ENCODE measurements at places on chromosomes 2 and 18.

DNA sequence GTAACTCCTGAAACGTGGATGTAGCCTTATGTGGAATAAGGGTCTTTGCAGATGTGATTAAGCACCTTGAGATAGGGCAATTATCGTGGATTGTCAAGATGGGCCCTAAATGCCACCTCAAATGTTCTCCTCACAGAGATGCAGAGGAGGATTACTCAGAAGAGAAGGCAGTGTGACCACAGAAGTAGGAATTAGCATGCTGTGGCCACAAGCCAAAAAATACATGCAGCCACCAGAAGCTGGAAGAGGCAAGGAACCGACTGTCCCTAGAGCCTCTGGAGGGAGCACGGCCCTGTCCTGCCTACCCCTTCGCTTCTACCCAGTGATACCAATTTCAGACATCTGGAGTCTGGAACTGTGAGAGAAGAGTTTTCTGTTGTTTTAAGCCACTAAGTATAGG is 47.3 kb upstream of the MGAT5 start:
- DNase-seq, result no peak

DNA sequence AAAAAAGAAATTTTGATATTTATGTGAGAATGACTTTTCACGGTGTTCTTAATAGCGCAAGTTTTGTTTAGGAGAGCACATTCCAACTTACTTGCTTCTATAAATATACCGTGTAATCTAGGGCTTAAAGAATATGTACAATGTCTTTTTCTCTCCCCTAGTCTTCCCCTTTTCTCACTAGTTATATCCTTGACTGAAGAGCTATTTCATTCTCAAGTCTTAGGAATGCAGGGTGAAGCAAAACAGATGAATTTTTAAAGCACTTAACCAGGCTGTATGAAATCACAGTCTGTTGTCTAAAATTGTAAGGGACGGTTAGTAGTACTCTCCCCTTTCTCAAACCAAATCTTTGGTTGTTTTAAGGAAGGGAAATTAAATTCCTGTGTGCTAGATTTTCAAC is 29.6 kb upstream of the SLC30A6 start:
- DNase-seq, result no peak

DNA sequence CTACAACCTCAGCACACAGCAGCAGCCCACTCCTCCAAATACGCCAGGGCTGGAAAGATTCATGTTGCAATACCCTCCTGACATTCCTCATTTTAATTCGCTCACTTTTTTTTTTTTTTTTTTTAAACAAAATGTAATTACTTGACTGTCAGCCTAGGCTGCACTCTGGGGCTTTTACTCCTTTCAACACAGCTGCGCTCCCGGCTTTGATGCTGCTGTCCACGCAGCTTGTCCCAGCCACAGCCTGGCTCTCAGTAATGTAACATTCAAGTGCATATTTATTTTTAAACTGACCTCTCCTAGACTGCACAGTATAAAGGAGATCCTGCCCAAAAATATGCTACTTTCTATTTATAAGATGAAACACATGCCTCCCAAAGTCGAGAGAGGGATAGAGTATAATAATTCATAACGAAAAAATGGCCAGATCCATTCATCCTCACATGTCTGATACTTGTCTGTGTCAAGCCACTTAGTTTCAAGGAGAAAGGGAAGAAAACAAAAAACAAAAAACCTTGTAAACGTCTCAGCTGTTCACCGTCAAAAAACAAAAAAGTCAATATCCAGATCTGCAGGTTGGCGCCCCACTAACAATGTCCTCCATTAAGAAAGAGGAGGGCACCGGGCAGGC is 949 bp downstream of the CDC42EP3 start:
- no peak for DNase-seq

GRCh38 chr18:10916865-10917264 is 232.5 kb downstream of the PIEZO2 start:
- DNase-seq, result no peak

DNA sequence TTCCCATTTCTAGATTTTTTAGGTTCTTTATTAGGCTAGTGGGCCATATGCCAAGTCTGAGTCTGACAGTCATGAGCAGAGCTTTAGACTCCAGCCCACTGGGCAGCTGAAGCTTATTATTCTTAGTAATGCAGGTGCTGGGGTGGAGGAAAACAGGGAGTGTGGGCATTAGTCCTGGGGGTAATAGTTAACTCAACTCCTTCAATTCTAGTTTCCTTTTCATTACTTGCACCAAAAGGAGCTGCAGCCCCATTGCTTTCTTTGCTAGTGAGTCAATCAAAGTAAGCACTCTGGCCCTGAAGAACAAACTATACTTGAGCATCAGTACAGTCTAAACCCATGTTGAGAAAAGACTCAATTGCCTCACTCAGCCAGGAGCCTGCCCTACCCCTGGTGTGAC is 35.5 kb downstream of the ICOS start:
- DNase-seq, result no peak

DNA sequence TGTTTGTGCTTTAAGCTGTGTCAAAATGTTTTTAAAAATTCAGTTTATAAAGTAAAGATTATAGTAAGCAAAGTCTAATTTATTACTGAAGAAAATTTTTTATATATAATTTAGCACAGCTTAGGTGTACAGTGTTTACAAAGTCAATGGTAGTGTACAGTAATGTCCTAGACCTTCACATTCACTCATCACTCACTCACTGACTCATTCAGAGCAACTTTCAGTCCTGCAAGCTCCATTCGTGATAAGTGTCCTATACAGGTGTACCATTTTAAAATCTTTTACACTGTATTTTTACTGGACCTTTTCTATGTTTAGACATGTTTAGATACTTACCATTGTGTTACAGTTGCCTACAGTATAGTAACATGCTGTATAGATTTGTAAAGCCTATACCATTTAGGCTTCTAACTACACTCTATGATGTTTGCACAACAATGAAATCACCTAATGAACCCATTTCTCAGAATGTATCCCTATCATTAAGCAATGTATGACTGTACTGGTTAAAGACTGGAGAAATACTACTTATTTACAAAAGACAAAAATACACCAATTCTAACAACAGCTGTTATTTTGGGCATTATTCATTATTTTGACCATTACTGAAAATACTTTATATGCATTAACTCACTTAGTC is 95.1 kb downstream of the STRN start:
- no peak for DNase-seq

DNA sequence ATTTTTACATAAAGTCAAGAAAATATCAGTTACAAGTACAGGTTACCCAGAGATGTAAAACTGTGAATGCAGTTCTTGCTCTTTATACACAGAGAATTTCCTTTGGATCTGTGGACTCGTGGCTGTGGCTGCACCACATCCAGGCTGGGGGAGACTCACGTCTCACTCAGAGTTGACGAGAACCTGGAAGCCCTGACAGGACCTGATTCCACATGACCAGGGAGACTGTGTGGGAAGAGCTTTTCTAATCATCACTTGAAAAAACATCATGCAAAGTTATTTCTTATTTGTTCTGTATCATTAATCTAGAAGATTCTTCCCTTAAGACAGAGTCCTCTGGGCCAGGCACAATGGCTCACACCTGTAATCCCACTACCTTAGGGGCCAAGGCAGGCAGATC is 1159.0 kb downstream of the RPIA start:
- no peak for DNase-seq

DNA sequence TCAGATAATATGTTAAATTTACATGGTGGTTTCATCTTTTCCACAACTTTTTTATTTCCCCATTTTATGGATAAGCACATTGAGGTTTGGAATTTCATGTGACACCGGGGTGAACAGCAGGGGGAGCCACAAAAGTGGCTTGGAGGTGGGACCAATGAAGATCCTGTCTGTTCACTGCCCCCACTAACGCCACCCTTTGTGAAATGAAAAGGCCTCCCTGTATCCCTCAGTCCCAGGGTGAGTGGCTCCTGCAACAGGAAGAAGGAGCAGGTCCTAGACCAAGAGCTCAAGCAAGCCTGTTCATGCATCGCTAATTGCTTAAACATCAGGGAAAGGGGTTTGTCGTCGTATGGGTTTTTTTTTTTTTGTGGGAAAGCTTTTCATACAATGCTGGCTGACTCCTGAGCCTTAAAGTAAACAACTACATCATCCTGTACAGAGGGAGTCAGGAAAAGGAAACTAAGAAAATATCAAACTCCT is 267.8 kb upstream of the EPAS1 start:
- no peak for DNase-seq

DNA sequence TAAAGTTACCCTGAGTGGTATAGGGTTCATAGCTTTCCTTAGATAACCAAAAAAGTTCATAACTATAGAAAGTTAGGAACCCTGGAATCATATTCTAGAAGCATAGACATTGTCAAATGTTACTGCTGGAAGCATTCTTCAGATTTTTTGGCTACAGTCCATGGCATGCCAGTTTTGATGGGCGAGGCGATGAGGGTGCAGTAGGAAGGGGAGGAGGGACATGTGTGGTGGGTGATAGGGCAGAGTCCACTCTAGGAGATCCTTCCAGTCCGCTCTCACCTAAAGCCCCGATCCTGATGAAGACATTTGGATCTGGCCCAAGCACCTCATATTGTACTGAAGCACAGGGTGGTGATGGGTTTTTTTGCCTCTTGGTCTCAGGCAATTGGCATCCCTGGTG is 91.8 kb downstream of the HRH4 start:
- DNase-seq, result no peak

- peak; percentile 25 for DNase-seq
Observed at GRCh38 chr2:230694241-230694640, 18.4 kb upstream of the CAB39 start.

- DNase-seq, result no peak
Observed at GRCh38 chr2:65329525-65329924, 101.9 kb downstream of the ACTR2 start.

- DNase-seq, result no peak
Observed at GRCh38 chr2:126467367-126468054, 188.4 kb upstream of the GYPC start.

GRCh38 chr2:37713258-37713700 is 41.8 kb upstream of the CDC42EP3 start:
- DNase-seq, result peak; percentile 27

DNA sequence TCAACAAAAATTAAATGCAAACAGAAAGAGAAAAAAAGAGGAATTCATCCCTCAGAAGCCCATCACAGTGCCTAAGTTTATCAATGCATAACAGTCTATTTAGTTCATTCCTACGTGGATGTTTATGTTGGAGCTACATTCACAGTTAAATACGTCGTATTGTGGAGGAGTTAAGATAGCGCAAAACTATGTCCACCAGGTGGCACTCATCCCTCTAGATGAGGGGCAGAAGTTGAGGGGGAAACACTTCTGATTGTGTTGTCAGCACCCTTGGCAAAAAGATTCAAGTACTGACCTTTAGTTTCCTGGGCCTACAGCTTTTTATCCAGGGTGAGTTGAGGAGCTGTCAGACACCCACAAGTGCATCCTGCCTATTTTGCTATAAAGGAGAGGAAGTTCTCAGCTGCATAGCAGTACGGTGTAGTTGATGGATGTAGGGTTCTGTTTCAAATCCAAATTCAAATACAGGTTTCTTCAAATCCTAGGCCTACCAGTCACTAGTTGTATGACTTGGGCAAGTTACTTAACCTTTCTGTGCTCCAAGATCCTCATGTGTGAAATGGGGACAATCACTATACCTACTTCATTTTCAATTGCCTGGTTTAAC is 26.8 kb upstream of the MYO1B start:
- DNase-seq, result peak; percentile 77

GRCh38 chr2:883260-883802 is 67.3 kb upstream of the SNTG2 start:
- DNase-seq, result no peak

DNA sequence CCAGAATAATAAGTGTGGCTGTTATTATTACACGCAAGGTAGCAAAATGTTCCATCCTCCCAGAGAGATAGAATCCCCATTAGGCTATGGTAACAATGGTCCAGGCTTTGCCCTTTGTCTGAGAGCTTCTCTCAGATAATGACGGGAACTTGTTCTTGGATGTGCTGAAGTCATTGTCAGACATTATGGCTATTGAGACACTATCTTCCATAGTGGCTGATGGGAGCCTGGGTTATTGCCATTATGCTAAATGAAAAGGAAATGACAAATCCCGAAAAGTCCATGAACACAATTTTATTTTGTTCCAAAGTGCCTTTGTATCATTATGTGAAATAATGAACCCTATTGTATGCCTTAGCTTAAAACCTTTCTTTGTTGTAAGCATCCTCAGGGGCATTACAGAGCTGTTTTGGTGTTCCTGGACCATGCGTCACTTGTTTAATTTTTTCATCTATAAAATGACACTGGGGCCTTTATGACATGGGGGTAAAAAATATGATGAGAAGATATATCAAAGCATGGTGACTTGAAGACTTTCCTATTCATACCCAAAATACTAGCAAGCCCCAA is 218.5 kb downstream of the KCNS3 start:
- no peak for DNase-seq

DNA sequence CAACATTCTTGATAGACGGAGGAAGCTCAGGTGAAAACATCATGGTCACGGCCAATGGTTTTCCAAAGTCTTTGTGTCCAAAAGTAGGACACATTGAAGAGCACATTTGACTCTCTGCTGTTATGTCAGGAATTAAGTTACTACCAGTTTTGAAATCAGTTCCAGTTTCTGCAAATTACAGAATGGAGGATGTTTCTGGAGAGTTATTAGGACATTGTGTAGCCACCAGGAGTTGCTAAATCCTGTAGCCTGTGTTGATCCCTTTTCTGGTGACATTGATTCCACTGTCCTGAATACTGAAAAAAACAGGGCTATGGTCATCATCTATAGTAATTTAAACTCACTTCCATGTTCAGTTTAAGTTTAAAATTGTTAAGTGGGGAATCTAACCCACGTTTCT is 15.3 kb downstream of the UPP2 start:
- DNase-seq, result no peak

GRCh38 chr18:57970356-57971095 is 73.5 kb upstream of the NEDD4L start:
- peak; percentile 35 for DNase-seq

- DNase-seq, result no peak
Observed at GRCh38 chr2:129277585-129277981, 701.9 kb upstream of the RAB6C start.

DNA sequence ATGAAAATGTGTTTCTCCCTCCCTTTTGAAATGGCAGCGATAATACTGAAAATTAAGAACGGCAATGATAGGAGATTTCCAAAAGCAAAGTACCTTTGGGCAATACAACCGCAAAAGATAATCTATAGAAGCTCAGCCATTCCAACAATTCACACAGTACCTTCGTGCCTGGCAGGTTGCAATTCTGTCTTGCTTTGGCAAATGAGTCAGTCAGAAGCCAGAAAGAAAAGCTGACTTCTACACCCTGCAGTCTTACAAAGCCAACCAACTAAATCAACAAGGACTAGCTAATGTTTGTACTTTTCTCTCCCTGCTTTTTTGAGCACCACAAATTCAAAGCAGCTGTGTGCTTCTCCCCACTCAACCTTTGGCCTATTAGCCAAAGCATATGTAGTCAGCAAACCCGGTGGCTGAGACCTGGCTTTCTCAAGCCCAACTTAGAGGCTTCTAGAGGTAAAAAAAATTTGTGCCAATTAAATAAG is 25.7 kb upstream of the ID2 start:
- no peak for DNase-seq

DNA sequence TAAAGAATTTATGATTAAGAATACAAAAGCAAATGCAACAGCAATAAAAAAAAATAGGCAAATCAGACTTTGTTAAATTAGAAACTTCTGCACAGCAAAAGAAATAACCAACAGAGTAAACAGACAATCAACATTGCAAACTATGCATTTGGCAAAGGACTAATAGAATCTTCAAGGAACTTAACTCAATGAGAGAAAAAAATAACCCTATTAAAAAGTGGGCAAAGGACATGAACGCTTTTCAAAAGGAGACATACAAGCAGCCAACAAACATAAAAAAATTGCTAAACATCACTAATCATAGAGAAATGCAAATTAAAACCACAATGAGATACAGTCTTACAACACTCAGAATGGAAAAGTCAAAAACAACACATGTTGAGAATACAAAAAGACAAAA is 166.0 kb upstream of the DSEL start:
- no peak for DNase-seq
